ENCODE measurements at places on chromosomes 4 and X.

- no peak for DNase-seq
Observed at GRCh38 chr4:140609548-140610425, 41.0 kb upstream of the UCP1 start.

DNA sequence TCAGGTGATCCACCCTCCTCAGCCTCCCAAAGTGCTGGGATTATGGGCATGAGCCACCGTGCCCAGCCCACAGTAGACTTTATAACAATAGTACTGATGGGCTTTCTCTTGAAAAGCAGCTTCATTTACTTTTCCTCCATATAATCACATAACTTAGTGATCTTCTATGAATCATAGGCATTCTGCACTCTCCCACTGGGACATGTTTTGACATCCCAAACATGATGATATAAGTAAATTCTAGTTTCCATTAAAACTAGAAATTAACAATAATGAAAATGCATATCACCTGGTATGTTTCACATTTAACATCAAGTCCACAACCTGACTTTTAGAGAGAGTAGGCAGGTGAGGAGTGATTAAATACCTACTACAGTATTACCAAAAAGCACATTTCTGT lies 96.5 kb downstream of the CAMK2D start:
- DNase-seq: no peak

GRCh38 chr4:108831886-108832285 lies 69.0 kb upstream of the ETNPPL start:
- no peak for DNase-seq

DNA sequence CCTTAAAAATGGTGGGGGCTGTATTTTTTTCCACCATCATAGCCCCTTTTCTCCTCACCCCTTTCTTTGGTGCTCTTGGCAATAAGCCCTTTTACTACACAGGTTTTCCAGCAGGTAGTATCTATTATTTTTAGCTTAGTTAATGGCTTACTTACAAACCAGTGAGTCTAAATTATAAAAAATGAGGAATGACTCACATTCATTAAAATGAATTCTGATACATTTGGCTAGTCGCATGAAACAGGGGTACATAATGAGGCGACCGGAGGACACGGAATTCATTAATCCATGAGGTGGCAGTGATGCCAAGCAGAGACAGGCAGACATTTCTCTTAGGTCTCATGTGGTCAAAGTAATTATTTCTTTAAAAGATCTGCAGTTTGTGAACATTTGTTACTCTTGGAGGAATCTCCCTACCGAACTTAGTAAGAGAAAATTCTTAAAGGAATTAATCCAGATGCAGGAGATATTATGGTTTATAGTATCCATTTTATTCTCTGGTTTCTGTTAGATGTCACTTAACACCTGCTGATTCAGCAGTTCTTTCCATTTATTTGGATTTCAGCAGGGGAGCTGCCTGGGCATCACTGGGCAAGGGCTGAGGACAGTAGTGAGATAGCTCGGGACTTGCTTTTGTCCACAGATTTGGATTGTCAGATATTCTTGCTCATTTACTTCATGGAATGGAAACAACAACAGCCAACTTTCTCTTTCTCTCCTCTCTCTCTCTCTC lies 575.0 kb upstream of the NR3C2 start:
- DNase-seq: no peak

- DNase-seq: no peak
Observed at GRCh38 chrX:9859711-9860555, 73.7 kb downstream of the SHROOM2 start.

DNA sequence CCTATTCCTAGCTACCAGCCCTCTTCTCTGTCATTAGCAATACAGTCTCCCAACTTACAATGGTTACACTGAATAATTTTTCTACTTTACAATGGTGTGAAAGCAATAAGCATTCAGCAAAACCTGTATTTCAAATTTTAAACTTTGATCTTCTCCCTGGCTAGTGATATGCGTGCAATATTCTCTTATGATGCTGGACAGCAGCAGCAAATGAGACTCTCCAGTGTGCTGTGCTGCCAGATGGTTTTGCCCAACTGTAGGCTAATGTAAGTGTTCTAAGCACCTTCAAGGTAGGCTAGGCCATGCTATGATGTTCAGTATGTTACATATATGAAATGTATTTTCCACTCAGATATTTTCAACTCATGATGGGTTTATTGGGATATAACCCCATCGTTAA lies 5.9 kb upstream of the GAR1 start:
- DNase-seq: no peak

GRCh38 chr4:108313546-108314339 lies 145.0 kb upstream of the LEF1 start:
- DNase-seq: no peak

DNA sequence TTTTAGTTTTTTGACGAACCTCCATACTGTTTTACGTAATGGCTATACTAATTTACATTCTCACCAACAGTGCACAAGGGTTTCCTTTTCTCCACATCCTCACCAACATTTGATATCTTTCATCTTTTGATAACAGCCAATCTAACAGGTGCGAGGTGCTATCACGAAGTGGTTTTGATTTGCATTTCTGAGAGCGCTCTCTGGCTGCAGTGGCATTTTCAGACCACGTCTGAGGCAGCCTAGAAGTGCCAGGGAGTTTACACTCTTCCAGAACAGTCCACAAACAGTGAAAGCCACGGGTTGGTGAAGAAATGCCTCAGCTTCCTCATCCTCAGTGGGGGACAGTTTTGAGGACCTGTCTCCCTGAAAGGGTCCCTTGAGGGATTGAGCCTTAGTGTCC lies 471.0 kb downstream of the BCOR start:
- no peak for DNase-seq

DNA sequence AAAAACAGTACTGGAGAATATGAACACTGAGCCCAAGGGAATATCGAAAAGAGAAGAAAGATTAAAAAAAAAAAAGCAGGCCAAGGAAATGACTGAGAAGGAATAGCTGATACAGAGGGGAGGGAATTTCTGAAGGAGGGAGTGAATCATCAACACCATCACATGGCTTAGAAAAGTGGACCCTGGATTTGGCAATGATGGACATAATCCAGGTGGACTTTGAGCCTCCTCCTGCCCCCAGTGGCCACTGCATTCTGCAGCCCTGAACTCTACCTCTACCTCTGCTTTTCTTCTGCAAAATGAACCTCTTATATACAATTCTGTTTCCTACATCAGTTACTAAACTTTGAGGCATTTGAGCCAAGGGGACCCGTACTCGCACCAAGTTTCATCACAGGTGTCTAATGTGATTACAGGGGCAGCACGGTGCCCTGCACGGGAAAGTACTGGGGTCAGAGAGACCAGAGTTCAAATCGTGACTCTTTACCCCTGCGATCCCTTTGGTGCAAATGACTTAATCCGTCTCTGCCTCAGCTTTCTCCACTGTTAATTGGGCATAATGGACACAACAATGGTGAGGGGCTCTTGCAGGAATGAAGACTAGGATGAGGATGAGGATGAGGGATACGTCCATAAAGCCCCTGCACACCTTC lies 1.1 kb downstream of the OCIAD2 start:
- DNase-seq: no peak

DNA sequence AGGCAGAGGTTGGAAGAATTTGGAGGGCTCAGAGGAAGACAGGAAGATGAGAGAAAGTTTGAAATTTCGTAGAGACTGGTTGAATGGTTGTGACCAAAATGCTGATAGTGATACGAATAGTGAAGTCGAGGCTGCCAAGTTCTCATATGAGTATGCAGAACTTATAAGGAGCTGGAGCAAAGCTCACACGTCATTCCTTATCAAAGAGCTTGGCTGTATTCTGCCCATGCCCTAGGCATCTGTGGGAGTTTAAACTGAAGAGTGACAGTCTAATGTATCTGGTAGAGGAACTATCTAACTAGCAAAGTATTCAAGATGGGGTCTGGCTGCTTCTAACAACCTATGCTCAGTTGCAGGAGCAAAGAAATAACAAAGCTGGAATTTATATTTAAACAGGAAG lies 102.1 kb downstream of the PCDH18 start:
- DNase-seq: no peak

DNA sequence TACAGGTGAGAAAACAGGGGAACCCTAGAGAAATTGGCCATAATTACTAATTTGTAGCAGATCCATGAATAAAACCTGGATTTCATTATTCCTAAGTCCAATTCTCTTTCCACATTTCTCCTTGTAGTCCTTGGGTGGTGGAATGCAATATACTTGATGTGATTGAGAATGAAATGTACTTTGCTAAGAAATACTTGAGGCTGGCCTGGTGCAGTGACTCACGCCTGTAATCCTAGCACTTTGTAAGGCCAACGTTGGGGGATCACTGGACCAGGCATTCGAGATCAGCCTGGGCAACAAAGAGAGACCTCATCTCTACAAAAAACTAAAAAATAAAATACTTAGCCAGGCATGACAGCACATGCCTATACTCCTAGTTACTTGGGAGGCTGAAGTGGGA lies 15.9 kb downstream of the TMEM184C start:
- no peak for DNase-seq
